NCI-H526 (cell line): ENCODE measurements at places on chromosomes 6 and 20.

GRCh38 chr20:58646257-58646656 is 4.8 kb upstream of the STX16 start:
- DNase-seq: no peak

- no peak for DNase-seq
These were observed 1.5 kb upstream of the CPNE5 start for GRCh38 chr6:36840432-36841403.

DNA sequence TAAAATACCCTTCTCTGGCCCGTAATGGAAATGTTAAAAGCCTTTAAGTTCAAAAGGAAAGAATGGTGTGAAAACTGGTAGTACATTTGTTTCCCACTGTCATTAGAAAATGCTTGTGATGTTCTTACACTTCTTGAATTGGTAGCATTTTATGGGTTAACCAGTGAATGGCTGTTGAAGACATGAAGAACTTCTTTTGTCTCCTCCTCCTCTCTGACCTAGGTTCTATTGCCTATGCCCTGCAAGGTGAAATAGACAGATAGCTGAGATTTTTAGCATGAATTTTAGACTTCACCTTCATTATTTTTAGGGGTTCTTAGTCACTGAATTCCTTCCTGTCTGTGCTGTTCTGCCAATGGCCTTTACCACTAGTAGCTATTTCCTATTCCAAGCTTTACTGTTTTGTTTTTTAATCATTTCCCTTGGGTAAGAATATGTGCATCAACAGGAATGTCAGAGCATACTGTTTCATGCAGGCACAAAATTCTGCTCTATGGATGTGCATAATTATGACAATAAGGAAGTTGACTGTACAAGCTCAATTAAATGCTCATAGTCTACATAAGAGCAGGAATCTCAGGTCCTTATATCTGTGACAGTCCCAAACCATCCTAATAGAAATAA is 4.9 kb downstream of the TNFAIP3 start:
- DNase-seq: no peak

- no peak for DNase-seq
These were observed 33.6 kb upstream of the MYL9 start for GRCh38 chr20:36507746-36508145.

GRCh38 chr6:130259557-130259956 is 36.8 kb upstream of the SAMD3 start:
- no peak for DNase-seq

DNA sequence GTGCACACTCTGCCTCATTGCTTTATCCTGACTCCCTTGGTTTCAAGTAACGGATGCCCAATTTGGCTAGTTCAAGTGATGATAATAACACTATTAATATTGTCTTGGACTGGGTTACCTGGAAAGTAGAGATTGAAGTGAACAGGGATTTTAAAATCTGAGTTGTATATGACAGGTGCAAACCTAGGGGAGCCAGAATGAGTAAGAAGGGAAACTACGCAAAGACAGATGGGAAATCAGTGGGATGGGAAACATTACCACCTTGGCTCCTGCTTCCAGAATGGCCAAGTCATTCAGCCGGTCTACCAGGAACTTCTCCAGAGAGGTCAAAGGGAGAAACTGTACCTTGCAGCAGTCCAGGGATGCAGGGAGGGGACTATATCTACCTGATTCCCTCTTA is 41.9 kb downstream of the OGFRL1 start:
- DNase-seq: no peak

DNA sequence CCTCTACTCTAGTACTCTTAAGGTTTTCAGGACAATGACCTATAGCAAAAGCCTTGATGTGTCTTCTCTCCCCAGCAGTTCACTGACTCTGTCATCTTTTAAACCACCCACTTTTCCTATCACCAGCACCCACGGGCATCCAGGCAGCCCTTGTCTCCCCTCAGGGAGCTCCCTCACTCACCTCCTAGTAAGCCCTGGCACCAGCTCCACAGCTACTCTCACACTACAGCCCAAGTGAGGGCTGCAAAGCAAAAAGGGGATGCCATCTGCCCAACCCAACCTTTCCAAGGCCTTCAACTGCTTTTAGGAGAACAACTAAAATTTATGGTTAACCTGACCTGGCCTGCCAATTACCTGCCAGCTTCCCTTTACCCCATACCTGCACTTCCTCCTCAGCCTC is 26.0 kb downstream of the GCLC start:
- DNase-seq: no peak

DNA sequence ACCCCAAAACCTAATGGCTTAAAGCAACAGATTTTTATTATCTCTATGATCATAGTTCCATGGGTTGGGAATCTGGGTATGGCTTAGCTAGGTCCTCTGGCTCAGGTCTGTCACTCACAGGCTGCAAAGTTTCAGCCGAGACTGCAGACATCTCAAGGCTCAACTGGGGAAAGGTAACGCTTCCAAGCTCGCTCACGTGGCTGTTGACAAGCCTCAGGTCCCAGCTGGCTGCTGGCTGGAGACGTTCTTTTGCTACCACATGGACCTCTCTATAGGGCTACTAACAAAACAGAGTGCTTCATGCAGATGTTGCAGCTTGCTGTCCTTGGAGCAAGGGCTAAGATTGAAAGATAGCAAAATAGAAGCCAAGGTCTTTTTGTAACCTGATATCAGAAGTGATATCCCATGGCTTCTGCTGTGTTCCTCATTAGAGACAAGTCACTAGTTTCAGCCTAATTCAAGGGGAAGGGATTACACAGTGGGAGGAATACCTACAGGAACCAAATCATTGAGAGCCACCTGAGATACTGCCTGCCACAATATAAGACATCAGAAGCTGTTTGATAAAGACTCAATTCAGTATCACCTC is 6.6 kb downstream of the HTR1E start:
- DNase-seq: no peak

DNA sequence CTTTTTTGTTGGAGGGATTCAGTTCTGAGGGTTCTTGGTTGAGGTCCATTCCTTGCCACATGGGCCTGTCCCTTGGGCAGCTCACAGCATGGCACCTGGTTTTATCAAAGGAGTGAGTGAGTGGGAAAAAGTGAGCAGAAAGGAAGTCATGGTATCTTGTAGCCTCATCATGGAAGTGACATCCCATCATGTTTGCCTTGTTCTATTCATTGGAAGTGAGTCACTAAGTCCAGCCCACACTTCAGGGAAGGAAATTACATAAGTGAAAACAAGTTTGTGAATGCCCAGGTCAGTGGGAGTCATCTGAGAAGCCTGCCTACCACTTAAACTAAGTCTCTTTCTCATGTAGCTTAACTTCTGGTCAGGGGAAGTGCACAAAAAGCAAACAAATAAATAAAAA is 32.8 kb upstream of the ZNFX1 start:
- DNase-seq: no peak

GRCh38 chr6:43771858-43772680 is 2.1 kb downstream of the VEGFA start:
- no peak for DNase-seq

- DNase-seq: no peak
These were observed 223.9 kb upstream of the THEMIS start for GRCh38 chr6:128124713-128125112.

DNA sequence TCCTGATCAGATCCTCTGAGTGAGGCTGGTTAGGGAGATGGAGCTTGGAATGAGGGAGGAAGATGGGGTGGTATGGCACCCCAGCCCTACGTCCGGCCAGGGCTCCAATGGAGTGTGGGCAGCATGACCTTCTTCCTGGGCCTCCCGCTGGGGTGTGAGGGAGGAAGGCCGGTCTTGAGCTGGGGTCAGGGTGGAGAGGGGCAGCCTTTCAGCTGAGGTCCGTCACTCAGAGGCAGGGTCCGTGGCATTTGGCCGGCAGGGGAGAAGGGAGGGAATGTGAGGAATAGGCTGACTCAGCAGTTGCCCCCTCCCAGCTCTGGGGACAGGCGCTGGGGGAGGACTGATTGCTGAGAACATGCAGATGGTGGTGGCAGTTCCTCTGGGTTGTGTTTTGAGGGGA is 25.5 kb upstream of the VEGFA start:
- no peak for DNase-seq

GRCh38 chr20:11588875-11589274 is 328.8 kb upstream of the BTBD3 start:
- no peak for DNase-seq

- DNase-seq: no peak
These were observed 64.7 kb upstream of the MTHFD1L start for GRCh38 chr6:150800674-150801314.

DNA sequence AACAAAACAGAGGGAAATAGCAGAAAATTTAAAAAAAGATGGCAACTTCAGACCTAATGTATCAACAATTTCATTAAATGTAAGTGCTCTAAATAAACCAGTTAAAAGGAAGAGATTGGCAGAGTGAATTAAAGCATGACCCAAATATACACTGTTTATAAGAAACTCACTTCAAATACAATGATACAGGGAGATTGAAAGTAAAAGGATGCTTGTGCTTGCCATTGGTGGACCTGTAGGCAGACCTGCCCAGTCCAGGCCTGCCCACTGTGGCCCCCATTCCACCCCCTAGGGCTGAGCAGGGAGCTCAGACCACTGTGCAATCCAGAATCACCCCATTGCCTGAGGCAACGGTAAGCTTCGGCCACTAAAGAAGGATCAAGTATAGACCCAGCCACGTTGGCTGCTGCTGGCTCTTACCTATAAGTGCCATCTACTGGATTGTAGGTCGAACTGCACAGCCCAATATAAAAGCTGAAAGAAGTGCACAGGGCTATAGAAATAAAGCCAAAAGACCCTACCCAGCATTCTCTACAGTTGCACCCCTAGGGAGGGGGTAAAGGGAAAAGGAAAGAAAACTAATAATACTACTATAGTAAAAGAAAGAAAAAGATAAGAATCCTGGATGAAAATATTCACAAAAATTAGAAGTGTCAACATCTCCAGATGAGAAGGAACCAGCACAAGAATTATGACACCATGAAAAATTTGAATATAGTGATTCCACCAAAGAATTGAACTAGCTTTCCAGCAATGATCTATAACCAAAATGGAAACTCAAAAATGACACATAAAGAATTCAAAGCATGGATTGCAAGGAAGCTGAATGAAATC is 36.1 kb downstream of the PSMB1 start:
- DNase-seq: peak; percentile 74

GRCh38 chr6:122833021-122833491 is 44.0 kb downstream of the SMPDL3A start:
- DNase-seq: peak; percentile 53

DNA sequence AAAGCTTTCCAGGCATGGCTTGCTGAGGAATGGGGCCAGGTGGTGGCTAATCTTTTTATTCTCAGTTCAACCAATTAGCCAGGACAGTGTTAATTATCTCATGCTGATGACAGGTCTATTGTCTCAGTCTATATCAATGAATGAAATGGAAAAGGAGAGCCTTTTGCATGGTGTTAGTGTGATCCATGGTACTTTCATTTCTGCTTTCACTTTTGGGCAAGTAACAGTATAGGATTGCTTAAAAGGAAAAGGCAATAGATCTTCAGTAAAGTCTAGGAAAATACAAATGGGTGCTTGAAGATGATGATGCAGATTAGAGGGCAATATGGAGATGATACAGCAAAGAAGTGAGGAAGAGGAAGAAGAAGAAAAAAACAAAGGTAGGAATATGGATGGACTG is 430.3 kb downstream of the TFAP2A start:
- no peak for DNase-seq

GRCh38 chr6:40882323-40882997 is 156.6 kb downstream of the UNC5CL start:
- no peak for DNase-seq
